Stimulated activated CD8-positive, alpha-beta memory T cell treated with anti-CD3 and anti-CD28 coated beads, Interleukin-4, amount 100 ng/mL, for 4 hours (primary cell): ENCODE measurements at places on chromosomes 13 and 19.

DNA sequence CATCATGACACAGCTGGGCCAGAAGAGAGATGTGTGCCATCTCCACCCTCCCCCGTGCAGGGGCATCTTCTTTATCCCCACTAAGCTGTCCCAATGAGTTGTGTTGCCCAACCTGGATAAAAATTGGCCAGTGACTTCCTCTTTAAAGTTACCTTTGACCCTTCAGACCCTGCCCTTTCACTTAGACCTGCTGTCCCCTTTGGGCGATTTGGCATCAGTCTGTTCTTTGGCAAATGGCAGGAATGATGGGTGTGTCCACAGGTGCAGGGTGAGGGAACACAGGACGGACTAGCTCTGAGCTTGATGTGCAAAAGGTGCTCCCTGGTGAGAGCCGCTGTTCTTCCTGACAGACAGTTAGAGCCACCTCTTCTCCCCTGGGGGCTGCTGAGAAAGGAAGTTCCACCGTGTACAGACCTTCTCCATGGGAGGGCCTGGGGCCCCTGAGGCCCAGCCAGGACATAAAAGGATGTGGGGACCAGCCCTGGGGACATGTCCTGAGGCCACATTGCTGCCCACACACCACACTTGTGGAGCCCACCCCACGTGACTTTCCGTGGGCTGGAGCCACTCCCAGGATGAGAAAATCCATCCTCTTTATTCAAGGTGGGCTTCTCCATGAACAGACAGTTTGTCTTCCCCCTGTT, 1.7 kb downstream of the CYP4F8 start:
- no peak for DNase-seq

GRCh38 chr13:97124915-97125809, 97.0 kb upstream of the MBNL2 start:
- no peak for DNase-seq

- DNase-seq = no peak
These were observed 2.5 kb downstream of the NPAS1 start for GRCh38 chr19:47022140-47022536.

- no peak for DNase-seq
These were observed 509.9 kb upstream of the GPC6 start for GRCh38 chr13:92716749-92717148.

- DNase-seq = no peak
These were observed 1.4 kb upstream of the SRRM5 start for GRCh38 chr19:43610493-43610892.

- no peak for DNase-seq
These were observed 128.8 kb downstream of the ZDHHC20 start for GRCh38 chr13:21330126-21330861.

DNA sequence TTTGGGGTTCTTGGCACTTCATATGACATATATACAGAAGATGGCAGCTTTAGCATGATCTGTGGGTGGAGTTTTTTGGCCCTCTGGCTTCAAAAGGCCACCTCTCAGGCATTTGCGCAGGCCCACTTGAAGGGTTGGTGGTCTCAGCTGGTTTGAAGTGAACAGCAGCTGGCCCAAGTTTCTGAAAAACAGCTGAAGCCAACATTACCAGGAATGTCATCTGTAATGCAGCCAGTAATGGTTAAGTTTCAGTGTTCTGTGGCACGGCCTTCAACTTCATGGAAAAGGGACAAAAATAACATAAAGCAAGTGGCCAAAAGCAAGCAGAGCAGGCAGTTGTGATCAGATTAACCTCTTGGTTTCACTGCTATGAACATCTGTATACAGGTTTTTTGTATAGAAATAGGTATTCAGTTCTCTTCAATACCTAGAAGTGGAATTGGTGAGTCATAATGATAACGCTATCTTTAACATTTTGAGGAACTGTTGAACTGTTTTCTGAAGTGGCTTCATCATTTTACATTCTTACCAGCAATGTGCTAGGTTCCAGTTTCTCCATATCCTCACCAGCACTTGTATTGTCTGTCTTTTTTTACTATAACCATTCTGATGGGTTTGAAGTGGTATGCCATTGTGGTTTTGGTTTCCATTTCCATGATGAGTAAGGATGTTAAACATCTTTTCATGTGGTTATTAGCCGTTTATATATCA, 245.4 kb downstream of the SHISA2 start:
- DNase-seq = no peak

- no peak for DNase-seq
These were observed 15.0 kb downstream of the PRODH2 start for GRCh38 chr19:35797663-35798062.

DNA sequence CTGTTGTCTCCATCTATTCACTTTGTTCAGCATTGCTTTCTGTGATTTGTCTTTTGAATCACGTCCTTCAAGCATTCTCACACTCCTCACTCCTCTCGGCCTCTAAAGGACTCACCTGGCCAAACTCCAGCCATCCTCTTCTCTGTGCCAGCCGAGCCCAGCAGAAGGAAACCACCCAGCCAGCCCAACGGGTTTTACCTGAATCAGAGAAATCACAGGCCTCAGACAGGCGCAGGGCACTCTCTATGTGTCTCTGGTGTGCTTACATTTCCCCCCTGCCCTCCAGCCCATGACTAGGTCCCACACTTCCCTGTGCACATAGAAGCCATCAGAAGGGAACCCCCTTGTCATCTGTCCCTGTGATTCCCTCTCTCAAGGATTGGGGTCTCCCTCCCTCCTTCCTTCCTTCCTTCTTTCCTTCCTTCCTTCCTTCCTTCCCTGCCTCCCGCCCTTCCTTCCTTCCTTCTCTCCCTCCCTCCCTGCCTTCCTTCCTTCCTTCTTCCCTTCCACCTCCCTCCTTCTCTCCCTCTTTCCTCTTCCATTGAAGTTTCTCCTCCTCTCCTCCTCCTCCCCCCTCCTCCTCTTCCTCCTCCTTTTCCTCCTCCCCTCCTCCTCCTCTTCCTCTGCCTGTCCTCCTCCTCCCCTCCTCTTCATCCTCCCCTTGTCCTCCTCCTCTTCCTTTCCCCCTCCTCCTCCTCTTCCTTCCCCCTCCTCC, 8.8 kb upstream of the ZNF541 start:
- DNase-seq = no peak

DNA sequence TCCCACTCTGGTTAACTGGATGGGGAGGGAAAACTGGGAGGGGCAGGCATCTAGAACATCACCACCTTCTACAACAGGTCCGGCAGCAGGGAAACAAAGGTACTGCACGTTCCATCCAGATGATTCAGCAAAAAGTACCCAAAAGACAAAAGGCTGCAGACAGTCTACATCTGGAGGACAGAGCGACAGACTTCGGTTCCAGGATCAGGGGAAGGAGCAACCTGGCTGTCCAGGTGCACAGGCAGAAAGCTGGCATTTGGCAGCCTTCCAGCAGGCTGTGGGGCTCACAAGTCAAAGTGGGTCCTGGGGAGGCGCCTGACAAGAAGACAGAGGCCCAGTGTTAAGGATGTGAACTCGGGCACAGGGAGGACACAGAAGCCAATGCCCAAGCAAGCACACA, 202.9 kb downstream of the SUCLA2 start:
- no peak for DNase-seq

DNA sequence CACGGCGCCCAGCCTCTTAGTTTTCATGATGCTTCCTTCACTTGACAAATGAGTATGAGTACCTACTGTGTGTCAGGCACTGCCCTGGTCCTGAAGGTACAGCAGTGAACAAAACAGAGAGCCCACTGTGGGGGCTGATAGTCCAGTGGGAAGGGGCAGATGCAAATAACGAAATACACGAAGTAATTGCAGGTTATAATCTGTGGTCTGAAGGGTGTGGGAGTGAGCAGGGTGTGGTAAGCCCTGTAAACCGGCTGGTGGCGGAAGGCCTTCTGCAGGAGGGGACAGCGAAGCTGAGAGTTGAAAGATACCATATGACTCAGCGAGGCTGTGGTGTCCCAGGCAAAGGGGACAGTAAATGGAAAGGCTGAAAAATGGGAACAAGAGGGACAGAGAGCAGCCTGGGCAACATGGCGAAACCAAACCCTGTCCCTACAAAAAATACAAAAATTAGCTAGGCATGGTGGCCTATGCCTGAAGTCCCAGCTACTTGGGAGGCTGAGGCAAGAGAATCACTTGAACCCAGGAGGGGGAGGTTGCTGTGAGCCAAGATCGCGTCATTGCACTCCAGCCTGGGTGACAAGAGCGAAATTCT, 60.5 kb downstream of the MAP4K1 start:
- peak; percentile 21 for DNase-seq

DNA sequence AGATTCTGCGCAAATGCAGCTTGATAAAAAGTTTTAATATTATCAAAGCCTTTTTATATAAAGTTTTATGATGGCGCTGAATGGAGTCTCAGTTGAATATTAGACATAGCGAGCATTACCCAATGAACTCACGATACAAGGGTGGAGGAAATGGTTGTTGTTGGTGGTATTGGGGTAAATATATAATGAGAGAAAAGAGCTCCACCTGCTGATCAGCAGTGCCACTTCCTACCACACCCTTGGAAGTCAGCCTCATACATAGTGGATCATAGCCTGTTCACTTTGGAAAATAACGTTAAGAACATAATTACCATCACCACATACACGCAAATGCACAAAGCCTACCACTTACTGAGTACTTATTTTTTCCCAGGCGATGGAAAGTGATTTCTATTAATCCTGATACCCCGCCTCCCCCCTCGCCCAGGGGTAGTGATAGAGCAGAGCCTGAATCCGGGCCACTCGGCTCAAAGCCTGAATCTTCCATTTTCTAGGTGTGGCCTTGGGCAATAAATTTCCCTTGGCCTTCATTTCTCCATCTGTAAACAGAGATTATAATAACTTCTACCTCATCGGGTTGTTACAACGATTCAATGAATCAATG, 358.3 kb downstream of the KLF5 start:
- DNase-seq = no peak

DNA sequence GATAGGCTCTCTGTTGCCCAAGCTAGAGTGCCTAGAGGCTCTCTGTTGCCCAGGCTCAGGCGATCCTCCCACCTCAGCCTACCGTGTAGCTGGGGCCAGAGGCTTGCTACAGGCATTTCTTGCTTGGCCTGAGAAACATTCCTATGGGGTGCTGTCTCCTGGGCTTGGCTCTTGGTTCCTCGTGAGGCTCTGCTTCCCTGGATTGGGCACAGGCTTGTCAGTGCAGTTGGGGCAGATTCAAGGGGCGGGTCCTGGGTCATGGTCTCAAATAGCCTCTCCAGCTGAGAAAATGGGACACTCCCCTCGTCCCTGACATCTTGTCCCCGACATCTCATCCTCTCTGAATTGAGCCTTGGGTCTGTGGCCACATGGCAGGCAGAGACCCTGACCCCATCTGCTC, 4.9 kb downstream of the TSSK6 start:
- no peak for DNase-seq
